ENCODE measurements at places on chromosomes 2 and 18. TPM values are rescaled to one million over a fixed set of nuclear protein-coding genes. Genes with fewer than 3 reads are reported as not detected.

The ADNP2 gene
- 19.9 TPM for total RNA-seq

The MARCHF4 gene
- total RNA-seq: 8.7 TPM

The SFT2D3 gene
- total RNA-seq: 8.2 TPM

The GORASP2 gene
- total RNA-seq: 86.6 TPM

The AGPS gene
- total RNA-seq: 53.4 TPM

The CFAP65 gene
- not detected for total RNA-seq

The CDCA7 gene
- total RNA-seq: 0.66 TPM

The RAB6C gene
- not detected for total RNA-seq

The KYNU gene
- 4.6 TPM for total RNA-seq

The THADA gene
- total RNA-seq: 30.9 TPM

The CCDC102B gene
- total RNA-seq: 5.0 TPM

The TDRD15 gene
- total RNA-seq: not detected

The FZD7 gene
- 31.8 TPM for total RNA-seq

The NDC80 gene
- 43.5 TPM for total RNA-seq

The CHRND gene
- not detected for total RNA-seq

The SAG gene
- not detected for total RNA-seq

The CRYGC gene
- not detected for total RNA-seq

The CSRNP3 gene
- under 0.01 TPM for total RNA-seq

The UGT1A8 gene
- total RNA-seq: not detected

The SIX3 gene
- total RNA-seq: not detected

The SP110 gene
- total RNA-seq: 20.6 TPM

The B3GNT7 gene
- total RNA-seq: 0.14 TPM
